Esophagus squamous epithelium (tissue), 5 donors: ENCODE measurements at places on chromosomes 5 and 9.
A peak's percentile ranks its signal among the peaks of the same experiment; 100 is the strongest.

DNA sequence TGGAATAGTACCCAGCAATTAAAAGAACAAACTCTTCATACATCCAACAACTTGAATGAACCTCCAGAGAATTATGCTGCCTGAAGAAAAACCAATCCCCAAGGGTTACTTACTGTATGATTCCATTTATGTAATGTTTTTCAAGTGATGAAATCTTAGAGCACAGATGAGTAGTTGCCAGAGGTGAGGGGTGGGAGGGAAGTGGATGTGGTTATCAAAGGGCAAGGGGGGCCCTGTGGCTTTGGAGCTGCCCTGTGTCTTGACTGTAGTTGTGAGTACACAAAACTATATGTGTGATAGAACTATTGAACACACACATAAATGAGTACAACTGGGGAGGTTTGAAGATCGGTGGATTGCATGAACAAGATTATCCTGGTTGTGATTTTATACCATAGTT is 115.8 kb upstream of the SLC25A48 start:
- no peak for DNase-seq
- no peaks in the 10 kb centered on the region for H3K36me3 ChIP-seq
- no peaks in the 10 kb centered on the region for H3K4me1 ChIP-seq
- H3K27me3 ChIP-seq = no peaks in the 10 kb centered on the region
- H3K4me3 ChIP-seq = no peak overlapping the region

DNA sequence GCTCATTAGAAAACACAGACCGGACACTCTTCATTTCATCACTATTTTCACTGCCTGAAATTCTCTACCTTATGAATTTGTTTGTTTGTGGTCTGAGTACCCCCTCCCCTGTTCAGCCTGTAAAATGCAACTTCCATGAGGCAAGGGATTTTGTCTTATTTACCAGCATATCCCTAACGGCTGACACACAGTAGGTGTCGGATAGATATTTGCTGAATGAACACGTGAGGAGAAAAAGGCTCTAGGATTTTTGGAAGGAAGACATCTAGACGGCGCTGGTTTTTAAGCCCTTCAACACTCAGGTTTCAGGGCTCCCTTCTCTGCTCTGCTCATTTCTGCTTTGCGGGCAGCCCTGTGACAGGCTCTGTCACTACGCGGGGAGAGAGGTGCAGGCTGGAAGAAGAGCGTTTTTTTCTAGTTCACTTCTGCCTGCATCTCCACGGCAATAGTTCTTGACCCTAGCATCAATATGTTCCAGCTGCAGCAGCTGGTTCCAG is 41.0 kb downstream of the KCNMB1 start:
- no peak overlapping the region for H3K4me3 ChIP-seq
- no peak for DNase-seq

DNA sequence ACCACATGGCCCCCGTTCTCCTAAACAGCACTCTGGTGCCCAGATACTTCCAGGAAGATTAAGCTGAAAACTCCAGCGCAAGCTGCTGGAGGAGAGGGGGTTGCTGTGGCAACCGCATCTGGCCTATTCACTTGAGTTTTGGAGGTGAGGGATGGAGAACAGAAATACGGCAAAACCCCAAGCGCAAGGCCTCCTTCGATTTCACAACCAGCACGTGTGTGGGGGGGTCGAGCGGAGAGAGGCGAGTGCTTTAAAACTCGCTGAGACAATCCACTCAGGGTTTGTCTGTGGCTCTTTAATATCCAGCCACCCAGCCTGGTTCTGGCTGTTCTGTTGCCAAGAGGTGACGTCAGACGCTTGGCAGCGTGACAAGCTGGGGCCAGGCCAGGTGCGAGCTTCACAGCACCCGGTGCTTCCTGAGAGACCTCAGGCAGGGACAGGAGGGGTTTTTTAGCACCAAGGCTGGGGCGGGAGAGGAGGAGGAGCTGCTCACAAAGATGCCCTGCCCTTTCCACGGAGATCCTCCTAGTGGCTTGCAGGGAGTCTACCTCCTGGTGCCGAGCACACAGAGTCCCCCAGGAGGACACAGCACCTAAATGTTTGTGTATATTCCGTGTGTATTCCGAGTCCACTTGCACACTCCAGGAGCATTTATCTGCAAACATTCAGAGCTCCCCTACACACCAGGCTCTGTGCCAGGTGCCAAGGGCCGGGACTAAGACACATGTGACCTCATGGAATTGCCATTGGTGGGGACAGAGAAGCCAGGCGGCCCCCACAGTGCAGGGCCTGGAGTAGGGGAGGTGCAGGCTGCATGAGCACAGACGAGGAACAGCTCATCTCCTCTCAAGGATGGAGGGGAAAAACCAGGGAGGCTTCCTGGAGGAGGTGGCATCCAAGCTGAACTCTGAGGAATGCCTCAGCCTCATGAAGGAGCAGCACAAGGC is 194.6 kb downstream of the OLFM1 start:
- no peaks in the 10 kb centered on the region for H3K4me1 ChIP-seq
- no peaks in the 10 kb centered on the region for H3K27me3 ChIP-seq

GRCh38 chr9:77541055-77541454 is 107.1 kb downstream of the GNA14 start:
- no peaks in the 10 kb centered on the region for H3K36me3 ChIP-seq
- no peak overlapping the region for H3K27ac ChIP-seq
- no peak overlapping the region for H3K4me3 ChIP-seq
- H3K27me3 ChIP-seq = no peaks in the 10 kb centered on the region
- H3K4me1 ChIP-seq = no peaks in the 10 kb centered on the region

GRCh38 chr5:33457126-33457525 is 16.4 kb downstream of the TARS1 start:
- DNase-seq = no peak
- H3K4me1 ChIP-seq = peaks cover 8% of the 10 kb centered on the region
- no peak overlapping the region for H3K4me3 ChIP-seq
- H3K27me3 ChIP-seq = no peaks in the 10 kb centered on the region

GRCh38 chr5:125232779-125233230 is 486.4 kb upstream of the ZNF608 start:
- no peaks in the 10 kb centered on the region for H3K27me3 ChIP-seq
- H3K27ac ChIP-seq = no peak overlapping the region
- DNase-seq = no peak
- H3K4me1 ChIP-seq = peaks cover 10% of the 10 kb centered on the region
- no peaks in the 10 kb centered on the region for H3K36me3 ChIP-seq
- no peak overlapping the region for H3K4me3 ChIP-seq

DNA sequence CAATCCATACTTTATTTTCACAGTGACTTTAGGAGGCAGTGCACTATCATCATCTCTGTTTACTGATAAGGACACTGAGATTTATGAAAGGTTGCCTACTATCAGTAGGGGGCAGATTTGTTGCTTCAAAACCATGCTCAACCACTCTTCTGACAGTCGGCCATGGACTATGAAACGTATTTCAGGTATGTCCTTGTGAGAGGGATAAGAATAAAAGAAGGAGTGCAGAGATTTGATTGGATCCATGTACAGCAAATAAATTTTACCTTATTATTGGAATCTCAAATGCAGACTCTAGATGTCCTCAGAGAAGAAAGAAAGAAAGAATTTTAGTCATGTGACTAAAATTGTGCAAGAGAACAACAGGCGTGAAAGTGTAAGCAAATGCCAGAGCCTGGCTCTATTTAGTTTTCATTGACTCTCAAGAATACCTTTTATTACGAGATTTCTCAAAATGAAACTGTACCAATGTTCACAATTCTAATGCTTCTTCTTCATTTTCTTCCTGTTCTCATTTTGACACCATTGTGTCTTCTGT is 296.6 kb upstream of the RASA1 start:
- H3K36me3 ChIP-seq = no peaks in the 10 kb centered on the region
- no peak for DNase-seq
- H3K4me1 ChIP-seq = peaks cover 4% of the 10 kb centered on the region
- no peaks in the 10 kb centered on the region for H3K27me3 ChIP-seq
- H3K27ac ChIP-seq = no peak overlapping the region
- H3K4me3 ChIP-seq = no peak overlapping the region

GRCh38 chr5:109837231-109837861 is 147.6 kb downstream of the MAN2A1 start:
- H3K27ac ChIP-seq = no peak overlapping the region
- no peaks in the 10 kb centered on the region for H3K27me3 ChIP-seq
- no peaks in the 10 kb centered on the region for H3K36me3 ChIP-seq
- no peaks in the 10 kb centered on the region for H3K4me1 ChIP-seq
- no peak for DNase-seq

GRCh38 chr5:97071101-97071500 is 71.3 kb downstream of the LIX1 start:
- H3K4me3 ChIP-seq = no peak overlapping the region
- H3K27me3 ChIP-seq = no peaks in the 10 kb centered on the region
- no peak for DNase-seq
- H3K4me1 ChIP-seq = no peaks in the 10 kb centered on the region
- no peak overlapping the region for H3K27ac ChIP-seq
- H3K36me3 ChIP-seq = no peaks in the 10 kb centered on the region

GRCh38 chr9:136825295-136826187 is 16.7 kb upstream of the AJM1 start:
- no peak overlapping the region for H3K4me3 ChIP-seq
- H3K36me3 ChIP-seq = peaks cover 42% of the 10 kb centered on the region
- H3K4me1 ChIP-seq = peaks cover 3% of the 10 kb centered on the region
- H3K27ac ChIP-seq = no peak overlapping the region
- H3K27me3 ChIP-seq = no peaks in the 10 kb centered on the region
- no peak for DNase-seq

GRCh38 chr9:37466037-37466709 is 923 bp upstream of the ZBTB5 start:
- H3K4me3 ChIP-seq = peak overlapping the region; percentile 99
- H3K36me3 ChIP-seq = no peaks in the 10 kb centered on the region
- peak; percentile 14 for DNase-seq
- H3K27ac ChIP-seq = peak overlapping the region; percentile 99
- peaks cover 21% of the 10 kb centered on the region for H3K4me1 ChIP-seq

GRCh38 chr5:115116001-115116400 is 53.7 kb downstream of the TRIM36 start:
- H3K36me3 ChIP-seq = no peaks in the 10 kb centered on the region
- DNase-seq = no peak
- no peaks in the 10 kb centered on the region for H3K4me1 ChIP-seq
- H3K4me3 ChIP-seq = no peak overlapping the region
- H3K27me3 ChIP-seq = no peaks in the 10 kb centered on the region

DNA sequence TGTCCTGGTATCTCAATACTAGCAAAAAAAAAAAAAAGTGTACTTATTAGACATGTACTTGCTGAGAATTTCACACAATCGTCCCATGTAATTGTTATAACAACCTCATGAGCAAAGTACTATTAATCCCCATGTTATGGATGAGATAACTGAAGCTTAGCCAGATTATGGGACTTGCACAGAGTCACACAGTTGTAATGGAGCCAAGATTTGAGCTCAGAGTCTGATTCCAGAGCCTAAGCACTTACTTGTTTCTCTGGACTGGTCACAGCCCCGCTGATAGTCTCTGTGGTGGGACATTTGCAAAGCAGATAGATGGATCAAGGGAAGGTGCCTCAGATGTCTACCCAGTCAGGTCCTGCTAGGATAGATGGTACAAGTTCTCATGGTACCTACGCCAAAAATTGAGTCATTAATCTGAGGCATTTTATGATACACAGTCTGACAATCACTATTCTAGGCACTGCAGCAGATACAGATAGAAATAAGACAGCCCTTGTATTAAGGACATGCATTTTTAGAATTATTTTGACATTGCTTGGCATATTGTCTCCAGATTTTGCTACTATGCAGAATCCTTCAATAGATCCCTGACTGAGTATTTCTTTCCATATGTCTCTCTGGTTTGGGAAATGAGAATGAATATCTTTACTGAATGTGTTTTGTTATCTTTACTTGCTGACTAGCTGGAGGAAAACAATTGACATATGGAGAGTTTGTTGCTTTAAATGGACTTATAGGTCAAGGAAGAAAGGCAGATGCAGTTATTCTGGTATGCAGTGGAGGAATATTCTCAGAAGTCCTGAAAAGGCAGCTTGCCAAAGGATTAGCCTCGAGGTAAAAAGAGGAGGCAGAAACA is 149.5 kb downstream of the ADAMTSL1 start:
- DNase-seq = no peak
- H3K36me3 ChIP-seq = no peaks in the 10 kb centered on the region
- no peak overlapping the region for H3K4me3 ChIP-seq
- no peak overlapping the region for H3K27ac ChIP-seq

DNA sequence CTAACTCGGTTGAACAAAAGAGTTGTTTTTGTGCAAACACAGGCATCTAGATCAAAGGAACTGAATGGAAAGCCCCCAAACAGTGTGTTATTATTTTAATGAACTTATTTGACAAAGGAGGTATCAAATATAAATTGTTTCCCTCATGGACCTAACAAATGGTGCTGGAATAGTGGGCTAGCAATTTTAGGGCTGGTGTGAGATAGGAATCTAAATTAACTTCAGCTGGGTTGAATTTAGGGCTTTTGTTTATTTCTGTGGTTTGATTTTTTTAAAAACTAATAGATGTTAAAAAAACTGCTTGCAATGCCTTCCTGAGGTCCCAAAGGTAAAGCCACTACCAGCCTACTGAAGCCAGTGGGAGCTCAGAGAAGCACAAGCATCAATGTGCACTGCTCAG is 42.1 kb downstream of the TTC39B start:
- H3K4me1 ChIP-seq = no peaks in the 10 kb centered on the region
- no peak overlapping the region for H3K27ac ChIP-seq
- H3K36me3 ChIP-seq = no peaks in the 10 kb centered on the region
- no peaks in the 10 kb centered on the region for H3K27me3 ChIP-seq
- no peak for DNase-seq

DNA sequence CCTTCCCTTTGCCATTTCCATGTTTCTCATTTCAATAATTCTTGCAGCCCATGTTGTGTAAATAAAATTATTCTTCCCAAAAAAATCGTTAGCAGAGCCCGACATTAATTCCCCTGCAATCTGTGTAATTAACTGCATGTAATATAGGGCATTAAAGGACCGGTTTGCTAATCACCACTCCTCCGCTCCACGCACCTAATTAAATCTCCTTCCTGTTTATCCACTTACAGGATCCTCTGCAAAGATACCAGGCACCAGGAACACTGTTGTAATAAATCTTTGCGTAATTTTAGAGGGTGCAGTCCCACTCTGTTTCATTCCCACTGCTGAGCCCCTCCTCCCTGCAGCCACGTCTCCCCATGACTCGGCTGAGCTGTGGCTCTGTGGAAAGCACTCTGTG is 105.0 kb upstream of the PPP1R26 start:
- H3K27ac ChIP-seq = no peak overlapping the region
- no peaks in the 10 kb centered on the region for H3K4me1 ChIP-seq
- no peak for DNase-seq
- no peaks in the 10 kb centered on the region for H3K27me3 ChIP-seq
- H3K4me3 ChIP-seq = no peak overlapping the region

GRCh38 chr5:78829811-78830527 is 155.1 kb downstream of the ARSB start:
- H3K27ac ChIP-seq = peak overlapping the region; percentile 19
- DNase-seq = no peak
- H3K36me3 ChIP-seq = no peaks in the 10 kb centered on the region

- DNase-seq = no peak
- H3K27me3 ChIP-seq = no peaks in the 10 kb centered on the region
- peak overlapping the region; percentile 77 for H3K27ac ChIP-seq
- H3K4me1 ChIP-seq = peaks cover 10% of the 10 kb centered on the region
- no peaks in the 10 kb centered on the region for H3K36me3 ChIP-seq
Observed at GRCh38 chr9:89639367-89639795, 34.6 kb downstream of the GADD45G start.
